ENCODE measurements at places on chromosomes 7 and 10.

DNA sequence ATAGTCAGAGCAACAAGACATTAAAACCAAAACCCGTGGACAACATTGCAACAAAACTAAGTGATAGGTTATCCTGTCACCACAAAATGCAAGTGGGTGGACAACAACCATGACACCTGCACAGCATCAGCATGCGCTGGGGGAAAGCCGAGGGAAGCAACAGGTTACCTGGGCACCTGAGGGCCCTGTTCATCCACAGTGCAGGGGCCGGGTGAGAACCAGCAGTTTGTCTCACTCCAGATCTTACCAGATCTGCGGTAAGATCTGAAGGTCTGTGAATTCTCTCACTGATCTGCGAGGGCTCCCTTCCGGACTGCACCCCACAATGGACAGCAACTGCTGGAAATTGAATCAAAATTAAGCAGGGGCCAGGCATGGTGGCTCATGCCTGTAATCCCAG lies 30.5 kb upstream of the GRID1 start:
- DNase-seq = no peak

GRCh38 chr7:133108023-133108422 lies 26.1 kb upstream of the CHCHD3 start:
- DNase-seq = no peak

- DNase-seq = no peak
Observed at GRCh38 chr7:106329971-106330733, 45.4 kb upstream of the NAMPT start.

DNA sequence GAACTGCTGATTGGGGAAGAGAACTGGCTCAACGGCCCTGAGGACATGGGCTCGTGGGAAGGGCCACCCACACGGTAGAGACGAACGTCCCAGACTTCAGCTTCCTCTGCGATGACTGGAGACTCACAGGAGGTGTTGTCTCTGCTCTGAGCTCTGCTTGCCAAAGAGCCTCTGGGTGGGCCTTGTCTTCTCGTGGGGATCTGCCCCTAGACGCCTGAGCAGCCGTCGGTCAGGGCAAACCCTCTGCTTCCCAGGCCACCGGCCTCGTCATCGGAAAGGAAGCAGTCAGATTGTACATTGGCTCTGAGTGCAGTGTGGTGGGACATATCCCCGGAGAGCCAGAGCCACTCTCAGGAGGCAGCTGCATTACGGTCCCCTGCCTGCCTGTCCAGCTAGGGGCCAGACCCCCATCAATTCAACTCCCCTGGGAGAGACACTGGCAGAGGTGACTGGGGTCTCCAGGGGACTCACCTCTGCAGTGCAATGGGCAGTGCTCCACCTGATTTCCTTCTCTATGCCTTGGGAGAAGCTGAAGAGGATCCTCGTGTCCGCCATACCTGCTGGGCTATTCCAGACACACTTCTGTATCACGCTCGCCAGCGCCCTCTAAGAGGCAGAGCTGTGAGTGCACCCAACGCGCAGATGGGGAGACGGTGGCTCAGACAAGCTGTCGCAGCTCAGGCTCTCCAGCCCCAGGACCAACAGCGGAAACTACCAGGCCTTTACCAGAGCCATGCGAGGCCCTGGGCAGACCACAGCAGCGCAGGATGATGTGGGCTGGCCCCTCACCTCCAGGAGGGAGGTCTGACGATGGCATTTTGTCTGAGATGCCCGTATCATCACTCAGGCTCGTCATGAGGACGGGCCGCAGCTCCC lies 227.4 kb downstream of the TCERG1L start:
- DNase-seq = no peak

DNA sequence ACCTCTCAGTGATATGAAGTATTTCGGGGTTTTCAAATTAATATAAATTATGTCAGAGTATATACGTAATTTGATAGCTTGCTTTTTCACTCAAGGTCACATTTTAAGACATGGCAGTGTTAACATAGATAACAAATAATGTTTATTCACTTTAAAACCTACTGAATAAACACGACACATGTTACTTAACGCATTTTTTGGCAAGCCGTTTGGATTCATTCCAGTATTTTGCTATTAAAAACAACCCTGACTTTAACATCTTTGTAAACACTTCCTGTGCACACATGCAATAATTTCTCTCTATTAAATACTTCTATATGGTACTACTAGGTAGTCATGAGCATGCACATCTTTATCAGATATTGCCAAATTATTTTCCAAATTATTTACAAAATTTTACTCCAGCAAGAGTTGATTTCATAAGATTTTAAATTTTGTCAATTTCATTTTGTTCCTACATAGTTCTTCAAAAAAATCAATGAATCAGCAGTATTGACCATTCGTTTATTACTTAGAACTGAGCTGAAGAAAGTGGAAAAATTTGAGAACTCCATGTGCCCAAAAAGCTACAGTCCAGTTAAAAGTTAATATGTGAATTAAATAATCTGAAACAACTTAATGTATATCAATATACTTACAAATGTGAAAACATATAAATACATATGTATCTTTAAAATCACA lies 26.8 kb upstream of the THSD7A start:
- no peak for DNase-seq

DNA sequence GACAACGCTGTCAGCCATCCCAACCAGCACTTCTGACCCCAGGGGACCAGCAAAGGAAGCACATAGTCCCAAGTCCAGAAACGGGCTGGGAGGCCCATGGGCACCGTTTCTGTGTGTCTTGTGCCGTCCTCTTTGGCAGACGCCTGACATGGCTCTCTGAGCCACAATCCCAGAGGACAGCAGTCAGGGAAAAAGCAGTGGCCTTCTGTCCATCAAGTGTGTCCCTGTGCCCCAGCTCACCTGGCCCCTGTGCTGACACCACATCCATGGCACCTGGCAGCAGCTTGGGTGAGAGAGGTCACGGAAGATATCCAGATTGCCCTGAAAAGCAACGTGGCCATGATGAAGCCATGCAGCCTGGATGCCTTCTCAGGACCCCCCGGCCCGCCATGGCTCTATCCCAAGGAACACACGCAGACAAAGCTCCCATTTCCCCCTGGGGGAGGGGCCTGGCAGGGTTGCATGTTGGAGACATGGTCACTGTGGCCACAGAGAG lies 38.1 kb upstream of the ANTXRL start:
- no peak for DNase-seq

GRCh38 chr10:3366043-3366442 lies 193.5 kb upstream of the PITRM1 start:
- no peak for DNase-seq

DNA sequence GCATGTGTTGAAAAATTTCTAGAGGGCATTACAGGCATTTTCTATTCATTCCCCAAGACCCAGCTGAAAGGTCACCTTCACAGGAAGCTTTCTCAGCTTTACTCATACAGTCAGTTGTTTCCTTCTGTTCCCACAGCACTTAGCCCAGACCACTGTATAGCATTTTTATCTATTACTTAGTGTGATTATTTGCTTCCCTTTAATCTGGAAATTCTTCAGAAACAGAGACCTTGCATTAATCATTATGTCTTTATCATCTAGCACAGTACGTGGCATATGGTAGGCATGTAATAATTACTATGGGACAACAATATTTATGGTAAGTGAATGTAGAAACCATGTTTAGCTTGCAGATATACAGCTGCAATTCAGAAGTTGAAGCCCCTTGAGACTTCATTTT lies 38.2 kb upstream of the CDK6 start:
- no peak for DNase-seq

- no peak for DNase-seq
Observed at GRCh38 chr10:29921071-29921446, 138.3 kb downstream of the JCAD start.

DNA sequence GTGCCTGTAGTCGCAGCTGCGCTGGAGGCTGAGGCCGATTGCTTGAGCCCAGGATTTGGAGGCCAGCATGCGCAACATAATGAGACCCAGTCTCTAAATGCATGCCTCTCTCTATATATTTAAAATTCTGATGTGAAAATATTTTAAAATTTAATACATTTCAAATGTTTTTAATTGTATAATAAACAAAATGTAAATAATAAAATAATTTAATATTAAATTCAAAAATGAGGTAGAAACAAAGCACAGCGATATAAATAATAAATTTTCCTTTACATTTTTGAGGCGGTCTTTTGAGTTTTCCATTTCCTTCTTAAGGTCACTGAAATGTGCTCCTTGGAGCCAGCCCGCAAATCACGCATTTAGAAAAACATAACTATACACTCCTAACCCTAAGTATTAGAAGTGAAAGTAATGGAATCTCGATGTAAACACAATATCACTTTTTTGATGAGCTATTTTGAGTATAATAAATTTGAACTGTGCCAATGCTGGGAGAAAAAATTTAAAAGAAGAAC lies 523 bp upstream of the CDK1 start:
- DNase-seq = no peak

- no peak for DNase-seq
Observed at GRCh38 chr7:10571759-10572158, 401.9 kb upstream of the PHF14 start.

DNA sequence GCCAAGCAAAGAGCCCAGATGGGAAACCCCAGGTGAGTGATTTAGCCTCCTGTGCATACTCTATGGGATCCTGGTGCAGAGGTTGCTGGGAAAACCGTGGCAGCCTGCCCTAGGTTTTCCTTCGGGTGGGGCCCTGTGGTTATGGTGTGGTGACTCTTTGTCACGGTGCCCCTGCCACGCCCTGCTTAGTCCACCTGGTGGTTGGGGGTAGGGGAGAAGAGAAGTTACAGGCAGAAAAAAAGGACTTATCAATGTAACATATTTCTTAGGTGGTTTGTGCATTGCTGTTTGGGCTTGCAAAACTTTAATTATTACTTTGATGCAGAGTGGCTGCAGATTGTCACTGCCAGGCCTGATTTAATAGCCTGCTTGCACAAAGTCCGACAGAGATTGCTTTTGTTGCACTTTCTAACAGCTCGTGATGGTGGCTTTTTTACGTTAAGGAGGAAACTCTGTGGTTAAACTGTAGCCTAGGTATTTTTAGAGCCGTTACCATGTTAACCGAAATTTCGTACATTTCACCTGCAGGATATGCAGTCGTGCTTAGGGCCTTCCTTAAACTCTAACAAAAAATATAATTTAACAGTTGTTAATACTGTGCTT lies 197.4 kb downstream of the RNLS start:
- DNase-seq = peak; percentile 86

GRCh38 chr7:102198417-102198956 lies 88.2 kb upstream of the SH2B2 start:
- DNase-seq = no peak

GRCh38 chr10:71653044-71653443 lies 66.5 kb downstream of the C10orf105 start:
- DNase-seq = no peak

- DNase-seq = no peak
Observed at GRCh38 chr7:139294951-139295575, 46.1 kb upstream of the FMC1 start.

- no peak for DNase-seq
Observed at GRCh38 chr10:110851020-110851612, 20.6 kb upstream of the PDCD4 start.

- DNase-seq = no peak
Observed at GRCh38 chr10:2856598-2856997, 210.8 kb upstream of the PFKP start.

DNA sequence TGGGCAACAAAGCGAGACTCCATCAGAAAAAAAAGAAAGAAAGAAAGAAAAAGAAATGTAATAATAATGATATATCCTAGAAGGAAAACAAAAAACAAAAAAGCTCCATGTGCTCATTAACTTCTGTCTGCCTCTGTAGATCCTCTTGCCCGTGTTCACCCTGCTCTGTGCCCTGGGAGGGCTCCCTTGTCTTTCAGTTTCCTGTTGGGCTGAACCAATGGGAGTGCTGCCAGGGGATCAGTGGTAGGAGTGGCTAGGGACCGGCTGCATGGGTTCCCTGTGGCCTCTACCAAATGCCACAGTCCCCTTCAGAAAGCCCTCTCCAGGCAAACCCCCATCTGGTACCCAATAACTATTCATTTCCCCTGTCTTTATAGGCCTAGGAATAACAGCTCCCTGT lies 51.8 kb upstream of the PARD3 start:
- no peak for DNase-seq

DNA sequence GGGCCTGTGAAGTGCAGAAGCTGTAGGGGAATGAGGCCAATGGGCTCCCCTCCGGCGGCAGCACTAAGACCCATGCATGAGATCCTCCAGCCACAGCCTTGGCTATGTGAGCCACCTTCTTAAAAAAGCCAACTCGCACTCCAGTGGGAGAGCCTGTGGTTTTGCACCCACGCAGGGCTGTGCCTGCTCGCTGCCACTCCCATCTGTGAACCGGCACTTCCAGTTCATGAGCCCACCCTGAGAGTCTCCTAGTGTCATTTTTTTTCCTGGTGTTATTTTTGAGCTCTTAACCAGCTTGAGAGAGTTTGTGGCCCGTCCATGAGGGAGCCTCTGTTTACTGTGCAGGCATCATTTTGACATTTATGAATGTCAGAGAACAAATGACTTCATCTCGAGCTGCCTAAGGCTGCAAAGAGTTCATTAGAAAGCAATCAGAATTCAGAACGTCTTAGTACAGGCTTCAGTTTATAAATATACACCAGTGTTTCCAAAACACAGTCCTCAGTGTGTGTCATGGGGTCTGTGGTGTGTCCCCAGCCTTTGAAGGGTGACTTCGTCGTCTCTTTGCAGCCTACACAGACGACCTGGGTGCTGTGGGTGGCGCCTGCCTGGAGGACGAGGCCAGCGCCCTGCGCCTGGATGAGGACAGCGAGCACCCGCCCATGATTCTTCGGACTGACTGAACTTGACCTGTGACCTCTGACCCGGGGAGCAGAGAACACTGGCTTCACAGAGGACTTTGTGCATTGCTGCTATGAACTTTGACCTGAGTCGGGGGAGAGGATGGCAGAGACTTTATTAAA lies 40.4 kb downstream of the WIPI2 start:
- DNase-seq = no peak

All from PC-9 (cell line).